ENCODE measurements at places on chromosomes 7 and 10.

GRCh38 chr10:126659750-126660149 lies 10.7 kb downstream of the C10orf90 start:
- no peak for DNase-seq

- DNase-seq, result no peak
These were observed 181.5 kb upstream of the PLXNA4 start for GRCh38 chr7:132757783-132758182.

DNA sequence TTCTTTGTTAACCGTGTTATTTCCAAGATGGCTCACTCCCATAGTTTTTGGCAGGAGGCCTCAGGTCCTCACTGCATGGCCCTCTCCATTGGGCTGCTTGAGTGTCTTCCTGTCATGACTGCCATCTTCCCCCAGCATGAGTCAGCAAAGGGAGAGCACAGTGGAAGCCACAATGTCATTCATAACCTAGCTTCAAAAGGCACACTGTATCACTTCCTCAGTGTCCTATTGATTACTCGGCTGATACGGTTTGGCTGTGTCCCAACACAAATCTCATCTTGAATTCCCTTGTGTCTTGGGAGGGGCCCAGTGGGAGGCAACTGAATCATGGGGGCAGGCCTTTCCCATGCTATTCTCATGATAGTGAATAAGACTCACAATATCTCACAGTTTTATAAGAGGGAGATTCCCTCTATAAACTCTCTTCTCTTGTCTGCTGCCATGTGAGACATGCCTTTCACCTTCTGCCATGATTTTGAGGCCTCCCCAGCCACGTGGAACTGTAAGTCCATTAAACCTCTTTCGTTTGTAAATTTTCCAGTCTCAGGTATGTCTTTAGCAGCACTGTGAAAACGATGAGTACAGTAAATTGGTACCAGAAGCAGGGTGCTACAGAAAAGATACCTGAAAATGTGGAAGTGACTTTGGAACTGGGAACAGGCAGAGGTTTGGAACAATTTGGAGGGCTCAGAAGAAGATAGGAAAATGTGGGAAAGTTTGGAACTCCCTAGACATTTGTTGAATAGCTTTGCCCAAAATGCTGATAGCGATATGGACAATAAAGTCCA lies 106.5 kb downstream of the PRLHR start:
- DNase-seq, result no peak

DNA sequence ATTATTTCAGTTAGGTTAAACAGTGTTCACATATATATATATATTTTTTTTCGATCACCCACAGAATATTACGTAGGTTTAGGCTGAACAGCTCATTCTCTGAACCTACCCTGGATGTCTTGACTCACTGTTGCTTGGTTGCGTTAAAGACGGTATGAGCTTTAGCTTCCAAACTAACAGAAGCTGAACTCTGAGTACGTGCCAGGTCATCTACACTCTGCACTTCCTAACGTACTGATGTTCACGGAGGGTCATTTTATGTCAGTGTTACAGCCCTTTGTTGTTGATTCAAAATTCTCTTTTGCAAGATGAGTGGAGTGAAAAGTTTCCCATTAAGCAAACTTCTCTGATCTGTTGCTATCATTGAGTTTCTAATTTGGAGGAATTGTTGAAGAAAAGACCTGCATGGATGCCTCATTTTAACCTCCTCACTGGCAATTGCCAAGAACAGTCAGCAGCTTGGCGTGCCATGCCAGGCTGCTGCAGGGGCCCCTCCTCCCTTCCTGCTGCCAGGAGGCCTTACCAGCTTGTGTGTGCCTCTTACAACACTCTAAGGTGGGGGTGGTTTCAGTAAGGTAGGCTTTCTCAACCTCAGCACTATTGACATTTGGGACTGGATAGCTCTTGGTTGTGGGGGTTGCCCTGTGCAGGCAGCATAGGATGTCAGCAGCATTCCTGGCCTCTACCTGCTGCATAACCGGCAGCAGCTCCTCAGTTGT lies 44.3 kb downstream of the INSYN2A start:
- no peak for DNase-seq

DNA sequence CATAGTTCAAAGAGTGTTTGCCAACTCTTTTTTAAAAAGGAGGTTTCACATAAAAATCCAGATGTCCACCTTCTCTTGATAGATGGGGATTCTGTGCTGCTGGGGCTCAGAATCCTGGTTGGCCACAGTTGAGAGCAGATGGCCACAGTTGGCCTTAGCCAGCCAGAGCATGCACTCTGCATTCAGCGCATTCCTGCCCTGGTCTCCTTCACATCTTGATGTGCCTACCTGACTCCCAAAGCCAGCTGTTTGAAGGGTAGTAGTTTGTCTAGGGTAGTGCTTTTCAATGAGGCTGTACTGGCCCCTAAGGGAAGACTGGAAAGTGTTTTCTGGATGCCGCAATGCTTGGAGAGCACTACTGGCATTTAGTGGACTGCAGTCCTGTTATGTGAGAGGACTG lies 208.1 kb upstream of the HDAC9 start:
- no peak for DNase-seq

DNA sequence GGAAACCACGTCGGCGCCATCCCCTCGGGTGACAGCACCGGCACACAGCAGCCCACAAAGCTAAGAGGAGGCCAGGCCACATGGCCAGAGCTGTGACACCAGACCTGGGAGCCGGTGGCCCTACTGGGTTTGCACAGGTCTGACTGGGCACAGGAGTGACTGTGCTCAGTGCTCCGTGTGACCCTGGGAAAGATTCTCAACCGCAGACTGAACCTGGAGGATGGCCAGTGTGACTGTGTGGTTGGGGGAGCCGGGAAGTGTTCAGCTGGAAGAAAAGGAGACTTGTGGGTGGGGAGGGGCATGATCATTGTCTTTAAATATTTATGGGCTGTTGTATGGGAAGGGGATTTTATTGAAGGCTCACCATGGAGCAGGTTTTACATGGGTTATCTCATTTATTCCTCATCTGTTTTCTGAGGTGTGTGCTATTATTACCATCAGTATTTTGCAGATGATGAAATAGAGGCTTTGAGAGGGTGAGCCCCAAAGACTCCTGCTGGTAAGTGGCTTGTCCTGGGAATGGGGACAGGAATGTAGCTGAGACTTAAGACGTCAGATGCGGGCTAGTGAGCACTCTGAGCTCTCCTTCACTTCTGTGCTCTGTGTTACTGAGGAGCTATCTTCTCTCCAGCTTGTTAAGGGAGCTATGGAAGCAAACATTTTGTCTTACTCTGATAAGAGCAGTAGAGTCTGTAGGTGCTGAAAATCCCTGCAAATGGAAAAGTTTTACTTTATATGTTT lies 127.5 kb downstream of the TMEM178B start:
- no peak for DNase-seq

DNA sequence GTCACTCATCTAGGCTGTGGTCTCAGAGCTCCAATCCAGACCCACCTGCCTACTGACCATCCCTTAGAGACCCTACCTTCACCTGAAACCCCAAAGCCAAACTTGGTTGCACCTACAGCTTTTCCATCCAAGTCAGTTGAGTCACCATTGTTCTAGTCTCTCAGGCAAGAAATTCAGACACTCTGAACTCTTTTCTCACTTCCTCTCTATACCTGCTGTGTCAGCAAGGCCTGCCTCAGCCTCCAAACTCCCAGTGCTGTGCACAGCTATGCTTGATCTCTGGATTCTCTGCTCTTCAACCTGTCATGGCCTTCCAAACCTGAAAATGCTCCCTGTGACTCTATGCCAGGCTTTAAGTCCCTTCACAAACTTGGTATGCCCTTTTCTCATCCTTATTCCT lies 47.4 kb upstream of the MTURN start:
- no peak for DNase-seq

DNA sequence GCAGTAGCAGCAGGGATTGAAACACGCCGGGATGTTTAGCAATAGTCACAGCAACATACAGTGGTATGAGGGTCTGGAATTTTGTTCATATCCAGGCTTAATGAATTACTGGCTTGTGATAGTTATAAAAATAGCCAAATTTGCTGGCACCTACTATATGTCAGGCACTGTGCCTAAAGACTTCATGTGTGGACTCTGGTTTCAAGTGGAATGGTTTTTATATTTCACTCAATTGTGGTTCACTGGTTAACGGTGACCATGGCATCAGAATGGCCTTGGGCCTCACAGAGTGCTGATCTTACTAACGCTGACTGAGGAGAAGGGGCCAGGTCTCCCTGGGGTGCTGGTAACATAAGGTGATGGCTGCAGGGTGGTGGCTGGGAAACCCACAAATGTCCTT lies 55.7 kb downstream of the CELF2 start:
- no peak for DNase-seq

DNA sequence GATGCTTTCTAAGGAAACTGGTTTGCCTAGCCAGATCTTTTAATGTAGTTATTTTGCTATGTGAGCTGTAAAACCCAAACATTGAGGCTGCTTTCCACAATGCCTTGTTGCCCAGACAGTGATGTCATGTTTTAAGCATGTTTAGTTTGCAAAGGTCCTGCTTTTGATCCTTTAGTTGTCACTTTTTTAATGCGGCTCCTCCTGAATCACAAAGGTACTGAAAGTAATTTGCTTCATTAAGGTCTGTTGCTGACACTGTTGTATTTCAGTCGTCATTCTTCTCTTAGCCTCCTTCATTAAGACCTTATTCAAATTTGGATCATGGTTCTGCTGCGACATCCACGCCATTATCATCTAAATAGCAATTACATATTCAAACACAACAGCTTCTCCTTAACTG lies 10.6 kb downstream of the RPA3 start:
- peak; percentile 15 for DNase-seq

DNA sequence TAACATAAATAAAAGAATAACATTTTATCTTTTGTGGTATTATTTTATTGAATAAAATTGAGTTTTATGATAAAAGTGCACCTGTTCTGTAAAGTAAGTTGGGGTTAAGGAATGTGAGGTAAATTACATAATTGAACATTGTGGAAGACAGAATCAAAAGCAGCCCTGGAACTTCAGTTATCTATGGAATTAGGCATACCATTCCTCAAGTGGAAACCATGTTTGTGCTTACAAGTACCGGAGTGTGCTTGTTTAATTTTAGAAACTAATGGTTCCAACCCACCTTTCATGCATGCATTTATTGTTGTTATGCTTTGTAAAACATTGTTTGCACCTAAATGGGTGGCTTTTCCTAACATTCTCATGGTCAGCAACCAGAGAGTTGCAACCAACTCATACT lies 28.0 kb downstream of the RBM17 start:
- DNase-seq, result no peak

- DNase-seq, result no peak
These were observed 13.9 kb downstream of the TSPAN14 start for GRCh38 chr10:80468002-80468401.

GRCh38 chr10:1240341-1240775 lies 184.2 kb downstream of the WDR37 start:
- DNase-seq, result no peak

- DNase-seq, result no peak
These were observed 4.4 kb upstream of the C10orf90 start for GRCh38 chr10:126674741-126675515.

DNA sequence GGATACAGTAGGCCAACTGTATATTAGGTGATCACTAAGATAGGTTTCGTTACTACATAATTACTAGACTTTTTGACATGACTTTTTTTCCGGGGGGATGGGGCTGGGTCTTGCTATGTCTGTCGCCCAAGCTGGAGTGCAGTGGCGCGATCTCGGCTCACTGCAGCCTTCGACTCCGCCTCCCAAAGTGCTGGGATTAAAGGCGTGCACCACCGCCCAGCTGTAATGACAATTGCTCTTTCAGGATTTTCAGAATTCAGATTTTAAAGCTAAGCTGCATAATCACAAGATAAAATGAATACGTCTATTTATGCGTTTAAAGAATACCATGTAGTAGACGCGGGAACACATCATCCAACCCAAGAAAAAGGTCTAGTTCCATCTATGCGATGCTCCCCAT lies 982 bp downstream of the IDI1 start:
- DNase-seq, result no peak

- no peak for DNase-seq
These were observed 111.2 kb upstream of the KLF6 start for GRCh38 chr10:3896161-3896560.

DNA sequence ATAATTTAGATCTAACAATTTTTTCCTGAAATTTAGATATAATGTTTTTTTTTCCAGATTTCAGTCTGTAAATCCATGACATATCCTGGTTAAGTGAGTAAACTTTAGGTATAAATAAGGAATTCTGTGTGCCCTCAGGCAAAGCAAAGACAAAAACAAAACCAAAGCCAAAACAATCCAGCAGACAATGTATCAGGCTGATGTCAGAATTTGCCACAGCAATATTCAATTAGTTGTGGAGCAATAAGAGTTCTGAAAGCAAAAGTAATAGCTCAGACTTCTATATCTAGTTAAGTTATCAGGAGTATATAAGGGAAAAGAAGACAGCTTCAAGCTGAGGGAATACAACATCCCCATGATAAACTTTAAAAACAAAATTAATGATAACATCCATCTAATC lies 82.0 kb downstream of the MKX start:
- DNase-seq, result no peak

All from NCI-H1930 (cell line).